ENCODE measurements at places on chromosomes 7 and 10.

DNA sequence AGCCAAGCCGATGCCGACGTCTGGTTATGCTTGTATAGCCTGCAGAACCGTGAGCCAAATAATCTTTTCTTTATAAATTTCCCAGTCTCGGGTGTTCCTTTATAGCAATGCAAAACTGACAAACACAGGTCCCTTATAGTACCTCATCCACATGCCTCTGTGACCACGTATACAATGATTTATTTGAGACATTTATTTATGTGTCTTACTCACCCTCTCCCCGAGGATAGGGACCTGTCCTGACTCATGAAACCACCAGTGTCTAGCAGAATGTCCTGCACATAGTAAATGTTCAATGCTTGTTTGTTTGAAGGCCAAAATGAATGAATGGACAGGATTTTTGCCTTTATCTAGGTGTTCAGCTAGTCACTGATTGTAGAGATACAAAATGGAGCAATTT lies 147.9 kb upstream of the FZD8 start:
- no peak for DNase-seq

GRCh38 chr10:96924861-96925260 lies 92.8 kb downstream of the LCOR start:
- no peak for DNase-seq

DNA sequence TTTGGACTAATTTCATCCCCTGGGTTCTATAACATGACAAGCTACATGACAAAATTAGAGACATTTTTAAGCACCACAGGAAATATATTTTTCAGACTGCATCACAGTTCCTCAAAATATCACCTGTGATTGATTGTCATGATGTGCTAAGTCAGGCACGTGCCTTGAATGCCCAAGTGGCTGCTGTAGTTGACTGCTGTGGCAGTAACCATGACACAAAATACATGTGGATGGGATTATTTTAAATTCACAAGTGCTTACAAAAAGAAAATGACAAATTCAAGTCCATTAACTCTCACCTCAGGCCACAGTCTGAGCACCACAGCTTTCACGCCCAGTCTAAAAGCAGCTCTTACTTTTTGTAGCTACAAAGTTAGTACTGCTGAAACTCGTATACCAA lies 45.5 kb downstream of the TNPO3 start:
- DNase-seq: no peak

DNA sequence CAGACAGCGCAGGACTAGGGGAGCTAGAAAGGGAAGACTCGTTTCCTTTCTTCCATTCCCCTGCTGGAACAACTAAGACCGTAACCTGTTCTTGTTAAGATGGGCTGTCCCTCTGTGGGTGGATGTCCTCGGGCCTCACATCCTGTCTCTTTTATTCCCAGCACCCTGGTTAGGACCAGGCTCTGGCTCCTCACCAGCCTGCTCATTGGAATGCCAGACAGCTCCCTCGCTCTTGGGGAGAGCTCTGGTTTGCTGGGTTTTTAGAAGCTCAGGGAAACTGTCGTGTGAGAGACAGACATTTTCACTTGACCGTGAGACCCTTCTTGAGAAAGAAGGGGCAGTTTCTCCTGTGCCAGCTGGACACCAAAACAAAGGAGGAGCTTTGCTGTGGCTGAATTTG lies 58.1 kb upstream of the HABP2 start:
- no peak for DNase-seq

DNA sequence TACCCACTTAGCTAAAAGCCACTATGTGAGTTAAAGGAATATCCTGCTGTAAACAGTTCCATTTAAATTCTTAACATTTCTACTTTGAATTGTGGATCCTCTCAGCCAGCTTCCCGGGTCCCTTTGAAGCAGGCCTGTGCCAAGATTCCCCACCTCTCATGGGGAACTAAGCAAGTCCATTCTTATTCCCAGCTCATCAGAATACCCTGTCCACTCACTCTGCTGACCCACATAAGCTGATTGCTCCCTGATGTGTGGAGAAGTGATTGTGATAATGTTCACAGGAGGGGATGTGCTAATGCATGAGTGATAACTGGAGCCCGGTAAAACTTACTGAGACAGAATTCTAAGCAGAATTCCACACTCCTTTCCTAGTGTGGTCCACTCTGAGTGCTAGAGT lies 709.7 kb downstream of the CNTNAP2 start:
- DNase-seq: no peak
